ENCODE measurements at places on chromosomes 5 and 9. TPM values are rescaled to one million over a fixed set of nuclear protein-coding genes. Genes with fewer than 3 reads are reported as not detected.

PBX3 gene
- 25.9 TPM for total RNA-seq

CAMK4 gene
- total RNA-seq, result 2.8 TPM

DNA sequence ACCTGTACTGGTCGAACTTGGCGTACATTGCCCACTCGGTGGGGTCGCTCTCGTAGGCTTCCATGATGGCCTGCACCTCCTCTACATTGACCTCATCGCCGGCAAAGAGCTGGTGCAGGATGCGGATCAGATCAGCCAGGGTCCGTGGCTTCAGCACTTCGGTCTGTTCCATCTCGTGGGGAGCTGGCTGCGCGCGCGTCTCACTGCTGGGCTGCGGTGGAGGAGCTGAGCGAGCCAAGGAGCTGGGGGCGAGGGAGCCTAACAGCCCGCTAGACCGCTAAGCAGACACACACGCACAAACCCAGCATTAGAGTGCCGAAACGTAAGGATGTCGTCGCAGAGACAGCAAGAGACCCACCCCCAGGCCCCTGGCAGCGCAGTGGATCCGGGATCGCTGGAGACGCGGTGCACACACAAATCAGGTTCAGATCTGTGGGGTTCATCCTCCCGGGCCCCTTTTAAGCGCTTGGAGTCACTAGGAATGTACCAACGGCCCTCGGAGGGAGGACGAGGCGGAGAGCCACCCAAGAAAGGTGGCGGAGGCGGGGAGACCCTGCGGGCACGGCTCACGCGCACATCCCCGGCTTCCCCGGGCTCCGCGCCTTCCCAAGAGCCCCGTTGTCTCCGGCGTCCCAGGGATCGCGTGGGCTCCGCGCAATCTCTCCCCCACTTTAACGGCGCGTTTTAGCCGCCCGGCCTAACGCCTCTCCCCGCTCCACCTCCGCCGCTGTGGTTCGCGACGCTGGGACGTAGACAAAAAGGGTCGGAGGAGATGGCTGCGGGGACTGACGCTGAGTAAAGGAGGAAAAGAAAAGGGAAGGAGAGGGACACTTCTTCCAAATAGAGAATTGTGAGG, at the start of gene CDO1:
TSS of gene CDO1 (minus strand) at position 434 of the 856 bp plus-strand sequence. CDS start at position 172, 262 bp downstream.
- no peak for DNase-seq

- no peak for DNase-seq
Observed at GRCh38 chr5:96247708-96248107, 185.3 kb downstream of the PCSK1 start.
